Spinal cord (tissue), 10 donors: ENCODE measurements at places on chromosomes 2 and 18. TPM values are rescaled to one million over a fixed set of nuclear protein-coding genes. Genes with fewer than 3 reads are reported as not detected.

DNA sequence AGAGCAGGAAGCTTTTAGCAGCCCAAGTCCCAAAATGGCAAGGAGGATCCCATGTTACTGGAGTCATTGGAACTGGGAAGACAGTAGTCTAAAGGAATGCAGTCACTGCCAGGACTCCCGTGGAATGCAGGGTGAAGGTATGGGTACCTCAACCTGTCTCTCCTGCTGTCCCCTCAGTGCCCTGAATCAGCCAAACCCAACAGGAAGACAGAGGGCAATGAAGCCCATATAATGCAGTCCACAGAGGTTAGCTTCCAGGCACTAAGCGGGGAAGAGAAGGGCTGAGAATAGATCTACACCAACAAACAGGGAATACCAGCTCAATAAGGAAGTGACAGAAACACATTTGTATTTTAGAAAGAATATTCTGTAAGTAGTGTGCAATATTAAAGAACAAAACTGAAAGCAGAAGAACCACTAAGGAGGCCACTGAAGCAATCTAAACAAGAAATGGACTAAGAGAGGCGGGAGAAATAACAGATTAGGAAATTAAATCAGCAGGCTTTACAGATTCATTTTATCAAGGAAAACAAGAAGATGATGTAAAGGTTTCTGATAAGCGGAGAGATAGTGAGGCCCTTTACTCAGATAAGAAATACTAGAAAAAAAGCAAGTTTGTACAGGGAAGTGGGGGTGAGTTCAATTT lies 8.3 kb downstream of the NEMP2 start:
- no peak for DNase-seq

- no peak for DNase-seq
Measured at GRCh38 chr2:68689553-68690537, 44.8 kb upstream of the ARHGAP25 start.

GRCh38 chr2:143807671-143808070 lies 678.5 kb downstream of the ARHGAP15 start:
- DNase-seq, result no peak

DNA sequence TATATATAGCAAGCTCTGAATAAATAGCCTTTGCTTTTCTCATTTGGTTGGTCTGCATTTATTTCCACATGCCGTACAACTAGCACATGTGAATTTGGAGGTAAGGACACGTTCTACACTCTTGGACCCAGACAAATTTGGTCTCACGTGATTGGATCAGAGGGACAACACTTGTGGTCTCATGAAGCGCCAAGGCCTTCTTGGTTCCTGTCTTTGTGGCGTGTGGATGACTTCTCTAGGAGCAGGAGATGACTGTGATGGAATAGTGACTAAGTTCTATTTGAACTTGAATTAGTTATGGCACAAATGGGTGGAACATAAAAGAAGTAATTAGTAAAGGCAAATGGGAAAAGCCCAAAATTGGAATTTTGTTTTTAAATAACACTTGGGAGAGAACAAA lies 206.9 kb downstream of the BCL2 start:
- no peak for DNase-seq

- no peak for DNase-seq
Measured at GRCh38 chr2:194385376-194385775, 1271.7 kb upstream of the SLC39A10 start.

DNA sequence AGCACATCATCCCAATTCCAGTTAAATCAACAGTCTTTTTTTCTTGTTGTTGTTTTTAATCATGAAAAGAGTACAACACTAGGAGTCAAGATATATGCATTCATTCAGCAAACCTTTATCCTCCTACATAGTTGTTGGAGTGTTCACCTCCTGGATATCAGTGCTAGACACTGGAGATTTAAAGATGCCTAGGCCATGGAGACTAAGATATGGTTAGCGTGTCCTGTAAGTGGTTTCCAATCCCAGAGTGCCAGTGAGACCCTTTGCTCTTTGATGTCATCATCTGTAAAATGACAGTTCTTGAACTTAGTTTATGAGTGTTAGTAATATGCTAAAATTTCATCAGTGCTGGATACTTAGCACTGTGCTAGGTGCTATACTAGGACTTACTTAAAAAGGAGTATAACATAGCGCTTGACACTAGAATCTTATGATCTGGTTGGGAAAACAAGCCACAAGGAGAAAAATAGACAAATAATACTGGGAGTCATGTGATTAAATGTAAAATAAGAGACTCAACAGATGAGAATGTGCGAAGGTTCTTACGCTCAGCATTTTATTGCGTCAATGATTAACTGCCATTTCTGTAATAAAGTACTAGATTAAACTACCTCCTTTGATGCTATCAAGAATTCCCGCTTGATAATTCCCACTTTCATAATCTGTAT lies 31.5 kb downstream of the BABAM2 start:
- no peak for DNase-seq

DNA sequence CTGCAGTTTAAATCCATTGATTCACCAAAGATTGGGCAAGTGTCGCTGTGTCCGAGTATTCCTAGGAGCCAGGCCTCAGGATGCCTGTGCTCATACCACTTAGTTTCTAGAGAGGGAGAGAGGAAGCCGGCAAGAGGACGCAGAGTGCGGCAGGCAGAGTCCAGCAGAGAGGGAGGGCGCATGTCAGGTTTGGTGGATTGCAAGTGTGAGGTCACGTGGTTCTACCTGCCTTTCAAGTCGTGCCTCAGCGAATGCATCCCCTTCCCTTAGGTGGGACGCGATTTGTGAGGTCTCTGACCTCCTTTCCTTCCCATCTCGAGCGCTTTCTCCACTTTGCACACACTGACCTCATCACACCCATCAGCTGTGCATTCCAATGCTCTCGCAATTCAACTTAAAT lies 188.1 kb downstream of the TMEM18 start:
- DNase-seq, result no peak

- DNase-seq, result no peak
Measured at GRCh38 chr18:24993628-24994027, 358.3 kb downstream of the ZNF521 start.

DNA sequence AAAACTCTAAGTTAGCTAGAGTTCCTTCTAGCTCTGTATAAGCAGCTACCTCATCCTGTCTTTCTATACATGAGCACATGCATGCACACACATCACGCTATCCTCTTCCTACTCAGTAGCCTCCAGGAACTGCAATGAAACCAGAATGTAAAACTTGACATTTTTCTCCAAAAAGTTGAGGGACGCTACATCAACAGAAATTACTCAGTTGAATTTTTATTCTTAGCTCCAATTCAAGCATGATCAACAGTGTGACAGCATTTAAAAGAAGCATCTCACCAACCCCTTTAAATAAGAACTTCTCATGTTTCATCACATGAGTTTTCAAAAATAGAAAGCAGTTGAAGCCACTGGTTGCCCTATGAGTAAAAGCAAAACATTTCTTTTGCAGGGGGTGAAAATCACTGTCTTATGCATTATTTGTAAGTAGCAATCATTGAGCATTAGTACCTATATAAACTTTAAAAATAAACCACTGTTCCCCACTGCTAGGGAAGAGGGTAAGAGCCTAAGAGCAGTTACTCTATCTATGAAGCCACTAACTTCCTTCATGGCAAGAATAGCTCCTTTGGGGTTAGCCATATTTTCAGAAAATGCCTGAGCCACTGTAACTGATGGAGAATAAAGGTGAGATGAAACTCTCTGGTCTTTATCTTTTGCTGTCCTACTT lies 77.9 kb upstream of the ARL5A start:
- no peak for DNase-seq

GRCh38 chr2:124318913-124319312 lies 293.8 kb downstream of the CNTNAP5 start:
- no peak for DNase-seq

- no peak for DNase-seq
Measured at GRCh38 chr2:48515513-48515985, 14.4 kb upstream of the STON1 start.

PSMA8 gene
- 0.21 TPM for polyA plus RNA-seq

STEAP3 gene
- polyA plus RNA-seq, result 3.2 TPM

HAAO gene
- polyA plus RNA-seq, result 6.3 TPM
